ENCODE measurements at places on chromosomes 2 and 18.
A peak's percentile ranks its signal among the peaks of the same experiment; 100 is the strongest.

DNA sequence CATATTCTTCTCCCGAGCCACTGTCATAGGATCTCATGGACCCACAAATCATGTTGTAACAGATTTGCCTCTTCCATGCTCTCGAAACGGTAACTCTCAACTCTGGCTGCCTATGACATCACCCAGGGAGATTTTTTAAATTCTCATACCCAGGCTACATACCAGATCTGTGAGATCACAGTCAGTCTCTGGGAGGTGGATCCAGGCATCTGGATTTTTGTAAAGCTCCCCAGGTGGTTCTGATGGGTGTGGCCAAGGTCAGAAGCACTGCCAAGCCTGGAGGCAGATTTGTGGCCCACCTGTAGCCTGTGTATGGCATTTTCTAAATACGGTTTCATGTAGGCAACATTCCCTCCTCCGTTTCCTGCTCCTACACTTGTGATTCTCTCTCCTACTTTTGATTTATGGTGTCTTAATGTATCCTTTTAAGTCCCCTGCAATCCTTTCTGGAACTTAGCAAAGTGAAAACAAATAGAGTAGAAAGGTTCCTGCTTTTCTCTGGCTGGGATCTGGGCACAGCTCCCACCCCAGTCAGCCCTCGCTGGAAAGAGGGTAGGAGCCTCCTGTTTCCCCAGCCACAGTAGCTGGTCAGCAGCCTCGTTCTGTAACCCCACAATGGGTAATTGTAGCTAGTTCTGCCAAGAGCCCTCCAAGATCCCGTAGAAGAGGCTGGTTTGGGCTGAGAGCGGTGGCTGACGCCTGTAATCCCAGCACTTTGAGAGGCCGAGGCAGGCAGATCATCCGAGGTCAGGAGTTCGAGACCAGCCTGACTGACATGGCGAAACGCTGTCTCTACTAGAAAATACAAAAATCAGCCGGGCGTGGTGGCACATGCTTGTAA lies 96.2 kb downstream of the KLHL29 start:
- no peak for DNase-seq

- DNase-seq: no peak
Measured at GRCh38 chr2:160096409-160096808, 34.0 kb upstream of the PLA2R1 start.

DNA sequence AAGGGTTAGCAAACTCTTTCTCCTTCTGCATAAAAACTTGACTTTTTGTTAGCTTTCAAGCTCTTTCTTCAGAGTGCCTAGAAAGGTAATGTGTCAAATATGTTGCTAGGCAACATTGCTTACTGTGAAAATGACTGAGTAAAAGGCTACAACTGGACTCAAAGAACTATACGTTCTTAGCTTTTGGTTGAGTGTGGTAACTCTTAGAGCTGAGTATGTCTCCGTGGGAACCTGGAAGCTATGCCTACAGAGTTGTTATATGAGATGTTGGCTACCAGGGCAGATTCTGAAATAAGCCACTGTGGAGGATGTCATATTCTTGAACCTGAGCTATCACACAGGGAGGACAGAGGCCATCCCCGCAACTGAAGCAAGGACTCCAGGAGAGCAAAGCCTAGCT lies 105.5 kb downstream of the ARL6IP6 start:
- DNase-seq: no peak

DNA sequence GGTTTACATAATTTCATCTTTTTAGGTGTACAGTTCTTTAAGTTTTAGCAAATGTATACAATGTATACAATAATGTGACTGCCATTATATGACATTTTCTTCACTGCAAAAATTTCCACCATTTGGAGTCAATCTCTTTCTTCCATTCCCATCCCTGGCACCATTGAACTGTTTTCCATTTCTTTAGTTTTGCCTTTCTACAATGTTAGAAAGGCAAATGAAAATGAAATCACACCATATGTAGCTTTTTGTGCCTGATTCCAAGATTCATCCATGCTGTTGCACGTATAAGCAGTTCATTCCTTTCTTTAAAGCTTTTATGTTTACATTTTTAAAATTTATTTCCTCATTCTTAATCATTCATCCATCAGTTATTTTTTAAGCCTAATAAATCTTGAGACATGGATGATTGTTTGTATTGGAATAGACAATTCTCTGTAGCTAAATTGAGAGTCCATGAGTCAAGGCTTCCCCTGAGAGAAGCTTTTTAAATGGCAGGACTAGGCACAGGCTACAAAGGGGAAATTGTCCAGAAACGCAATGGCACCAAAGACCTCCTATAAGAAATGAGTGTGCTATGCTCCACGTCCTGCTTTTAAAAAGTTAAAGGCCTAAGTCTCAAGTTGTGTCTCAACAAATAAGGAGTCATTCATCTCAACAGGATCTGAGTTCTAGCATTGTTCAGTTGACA lies 8.7 kb upstream of the COL5A2 start:
- no peak for DNase-seq

DNA sequence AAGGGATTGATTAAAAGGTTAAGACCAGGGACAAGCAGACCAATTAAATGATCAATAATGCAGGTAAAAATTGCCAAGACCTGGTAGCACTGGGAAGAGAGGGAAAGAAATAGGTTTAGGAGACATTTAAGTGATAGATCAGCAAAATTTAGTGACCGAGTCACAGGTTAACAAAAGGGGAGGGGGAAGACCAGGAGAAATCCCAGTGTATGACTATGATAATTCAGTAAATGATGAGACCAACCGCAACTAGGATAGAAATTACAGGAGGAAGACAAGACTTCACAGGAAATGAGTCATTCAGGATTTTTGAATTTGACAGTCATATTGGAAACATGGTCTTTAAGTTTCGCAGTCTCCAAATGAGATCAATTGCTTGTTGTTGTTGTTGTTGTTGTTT lies 62.9 kb downstream of the COBLL1 start:
- DNase-seq: no peak

GRCh38 chr2:3467654-3468053 lies 51.7 kb downstream of the ADI1 start:
- DNase-seq: no peak

- DNase-seq: no peak
Measured at GRCh38 chr2:28160986-28161425, 231.7 kb upstream of the FOSL2 start.

DNA sequence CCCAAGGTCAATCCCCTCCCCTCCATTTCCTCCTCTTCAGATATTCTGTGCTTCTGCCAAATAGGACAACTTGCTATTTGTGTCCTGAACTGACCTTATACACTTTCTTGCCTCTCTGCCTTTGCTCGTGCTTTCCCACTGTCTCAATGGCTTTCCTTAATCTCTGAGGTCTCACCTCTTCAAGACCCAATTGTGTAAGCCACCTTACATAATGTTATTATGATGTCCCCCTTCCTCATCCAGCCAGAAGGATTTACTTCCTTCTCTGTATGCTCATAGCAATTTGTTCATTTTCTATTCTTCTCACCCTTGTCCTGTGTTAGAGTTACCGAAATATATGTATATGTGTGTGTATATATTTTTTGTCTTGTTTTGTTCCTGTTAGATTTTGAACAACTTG lies 26.9 kb upstream of the DARS1 start:
- DNase-seq: no peak

DNA sequence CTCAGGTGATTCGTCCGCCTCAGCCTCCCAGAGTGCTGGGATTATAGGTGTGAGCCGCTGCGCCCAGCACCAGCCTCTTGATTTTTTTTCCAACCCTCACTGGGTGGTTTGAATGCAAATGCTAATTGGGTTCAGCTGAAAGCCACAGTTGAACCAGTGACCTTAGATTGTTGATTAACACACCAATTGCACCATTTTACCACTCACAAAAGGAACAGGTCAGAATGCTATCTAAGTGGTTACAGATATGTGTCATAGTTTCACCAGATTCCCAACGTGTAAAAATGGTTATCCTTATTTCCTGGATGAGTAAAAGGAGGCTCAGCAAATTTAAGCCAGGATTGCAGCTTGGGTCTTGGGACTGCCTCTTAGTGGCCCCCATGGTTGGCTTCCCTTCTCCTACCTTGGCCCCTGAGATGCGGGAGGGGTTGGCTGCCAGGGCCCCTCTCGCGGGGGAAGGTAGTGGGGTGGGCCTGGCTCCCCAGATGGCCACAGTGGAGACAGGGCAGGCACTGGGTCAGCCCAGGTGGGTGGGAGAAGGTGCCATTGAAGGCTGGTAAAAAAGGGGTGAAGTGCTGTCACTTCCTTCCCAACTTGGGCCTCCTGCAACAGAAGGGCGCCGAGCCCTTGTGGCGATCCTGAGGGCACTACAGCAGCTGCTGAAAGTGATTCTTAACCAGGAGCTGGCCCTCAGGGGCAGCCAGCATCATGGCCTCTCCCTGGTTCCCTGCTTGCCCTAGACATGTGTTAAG lies 164.9 kb upstream of the HAAO start:
- DNase-seq: no peak

DNA sequence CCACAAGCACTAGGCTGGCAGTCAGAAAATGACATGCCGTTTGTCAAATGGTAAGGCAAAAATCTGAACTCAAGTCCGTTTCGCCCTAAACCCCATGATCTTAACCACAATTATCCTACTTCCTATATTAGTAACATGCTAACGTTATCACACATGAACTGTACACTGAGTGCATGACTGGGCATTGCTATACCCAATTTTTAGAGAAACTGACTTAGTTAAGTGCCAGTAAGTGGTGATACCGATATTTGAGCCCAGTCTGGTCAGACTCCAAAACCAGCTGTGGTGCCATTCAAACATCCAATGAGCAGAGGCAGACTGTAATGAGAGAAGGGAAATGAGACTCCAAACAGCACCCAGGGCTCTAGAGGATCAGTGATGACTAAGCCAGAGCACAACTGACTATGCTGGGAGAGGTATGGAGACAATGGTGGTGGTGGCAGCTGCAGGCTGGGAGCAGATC lies 311.7 kb upstream of the PKDCC start:
- no peak for DNase-seq

DNA sequence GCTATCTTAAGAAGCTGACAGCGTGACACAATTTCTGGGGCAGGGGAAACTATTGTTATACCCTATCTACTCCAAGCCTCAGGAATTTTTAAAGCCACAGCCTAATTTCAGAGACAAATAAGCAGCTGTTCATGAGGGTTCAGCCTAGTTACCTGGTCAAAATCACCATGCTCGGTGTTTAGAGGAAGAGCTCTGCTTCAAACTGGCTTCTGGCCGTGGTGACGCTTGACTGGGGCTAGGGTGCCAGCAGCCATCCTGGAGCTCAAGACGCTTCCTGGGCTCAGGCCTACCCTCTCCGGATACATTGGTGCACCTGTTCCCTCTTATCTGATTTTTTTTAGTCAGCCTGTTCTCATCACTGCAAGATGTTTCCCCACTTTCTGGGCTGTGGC lies 41.7 kb downstream of the FRZB start:
- DNase-seq: peak; percentile 56

DNA sequence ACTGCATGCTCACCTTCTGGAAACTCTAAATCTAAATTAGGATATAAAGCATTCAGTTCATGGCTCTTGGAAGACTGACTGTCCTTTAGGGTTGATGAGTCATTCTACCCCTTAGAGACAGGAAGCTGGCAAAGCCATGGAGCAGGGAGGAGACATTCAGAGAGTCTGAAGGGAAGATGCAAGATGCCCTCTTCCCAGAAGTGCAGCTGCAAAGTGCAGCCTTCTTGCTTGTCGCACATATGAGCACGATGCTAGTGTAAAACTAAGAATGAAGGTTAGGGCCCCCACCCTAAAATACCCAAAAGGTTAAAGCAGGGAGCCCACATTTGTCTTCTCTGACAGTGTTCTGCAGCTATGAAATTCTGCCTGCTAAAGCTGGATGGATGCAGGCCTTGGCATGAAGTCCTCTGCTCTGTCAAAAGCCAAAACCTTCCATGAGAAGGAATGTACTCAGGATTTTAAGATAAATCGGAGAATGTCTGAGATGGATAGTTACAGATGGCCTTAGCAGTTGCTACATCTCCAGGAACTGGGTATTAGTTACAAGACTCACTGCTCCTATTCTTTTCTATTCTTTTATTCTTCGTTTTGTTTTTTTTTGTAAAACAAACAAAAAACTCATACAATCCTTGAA lies 89.7 kb downstream of the POLE4 start:
- DNase-seq: no peak

Measured in NCI-H1105 (cell line).